ENCODE measurements at places on chromosomes 2 and 18.

DNA sequence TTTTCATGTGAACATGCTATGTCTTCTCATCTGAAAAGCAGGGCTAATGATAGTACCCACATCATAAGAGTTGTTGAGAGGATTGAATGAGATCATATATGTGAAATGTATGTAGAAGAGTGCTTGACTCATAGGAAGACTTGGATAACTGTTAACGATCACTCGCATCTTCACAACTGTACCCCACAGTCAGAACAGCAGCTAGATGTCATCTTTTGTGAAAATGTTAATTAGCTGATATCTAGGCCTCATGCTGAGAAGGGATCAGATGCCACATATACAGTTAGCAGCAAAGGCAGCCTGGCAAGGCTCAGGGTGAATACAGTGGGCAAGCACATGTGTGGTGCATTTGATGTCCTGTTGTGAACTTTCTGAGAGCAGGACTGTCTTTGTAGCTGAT, 24.2 kb downstream of the MAP3K20 start:
- DNase-seq, result no peak

DNA sequence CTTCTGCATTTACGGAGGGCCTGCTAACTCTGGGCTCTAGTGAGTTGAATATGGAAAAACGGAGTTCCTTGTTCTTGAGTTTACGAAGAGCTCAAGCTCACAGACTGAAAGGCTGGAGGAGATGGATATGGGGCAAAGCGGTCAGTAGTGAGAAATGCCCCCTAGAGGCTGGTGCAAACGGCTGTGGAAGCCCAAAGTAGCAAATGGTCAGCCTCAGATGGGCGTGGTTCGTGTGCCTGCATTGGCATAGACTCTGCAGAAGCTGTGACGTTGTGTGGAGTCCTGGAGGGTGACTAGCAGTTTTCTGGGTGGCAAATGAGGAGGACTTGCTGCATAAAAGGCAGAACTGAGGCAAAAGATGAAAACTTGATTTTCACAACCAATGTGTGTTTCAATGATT, 93.6 kb upstream of the TWIST2 start:
- no peak for DNase-seq

GRCh38 chr2:64846177-64846576, 143.0 kb upstream of the SLC1A4 start:
- DNase-seq, result no peak

DNA sequence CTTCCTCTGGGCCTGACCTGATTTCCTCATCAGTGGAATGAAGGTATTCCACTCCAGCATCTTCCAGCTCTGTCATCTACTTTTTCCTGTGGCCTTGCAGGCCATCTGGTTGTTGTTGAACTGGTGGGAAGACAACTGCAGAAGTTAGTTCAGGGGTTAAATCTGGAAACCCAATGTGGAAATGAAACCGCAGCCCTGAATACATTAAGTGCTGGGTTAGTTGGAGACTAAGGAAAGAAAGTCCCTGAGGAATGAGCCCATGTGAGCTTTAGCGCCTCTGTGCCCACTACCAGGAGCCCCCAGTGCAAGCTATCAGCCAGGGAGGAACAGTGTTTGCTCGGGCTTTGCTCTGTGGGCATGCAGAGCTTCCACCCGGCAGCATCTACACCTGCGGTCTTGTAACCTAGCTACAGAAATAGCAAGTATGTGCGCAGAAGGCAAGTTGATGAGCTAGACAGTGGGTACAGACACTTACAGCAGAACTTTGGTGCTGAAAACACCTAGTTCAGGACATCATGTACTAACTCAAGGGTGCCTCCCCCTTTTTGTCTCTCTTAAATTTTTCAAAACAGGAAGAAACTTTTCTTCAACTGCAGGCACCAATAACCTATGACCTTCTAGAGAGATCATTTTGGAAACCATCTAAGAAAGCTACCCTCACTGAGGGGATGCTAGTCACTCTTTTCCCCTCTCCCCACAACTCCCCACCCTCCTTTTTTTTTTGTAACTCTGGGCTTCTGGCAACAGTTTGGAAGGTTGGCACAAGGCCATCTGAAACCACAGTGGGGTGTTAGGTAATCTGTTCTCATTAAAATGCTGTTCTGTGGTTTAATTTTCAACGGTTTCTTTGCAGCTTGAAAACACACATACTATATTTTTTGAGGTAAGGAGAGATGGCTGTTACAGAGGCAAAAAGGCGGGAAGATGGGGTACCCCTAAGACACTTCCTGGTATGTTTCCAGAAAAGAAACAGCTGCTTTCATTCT, 18.3 kb upstream of the CXCR4 start:
- DNase-seq, result peak; percentile 51

- no peak for DNase-seq
Measured at GRCh38 chr18:68397241-68398035, 317.5 kb downstream of the TMX3 start.

- DNase-seq, result no peak
Measured at GRCh38 chr2:237841051-237841450, 18.4 kb upstream of the RAMP1 start.

- DNase-seq, result no peak
Measured at GRCh38 chr2:180978903-180979748, 1.3 kb upstream of the UBE2E3 start.

DNA sequence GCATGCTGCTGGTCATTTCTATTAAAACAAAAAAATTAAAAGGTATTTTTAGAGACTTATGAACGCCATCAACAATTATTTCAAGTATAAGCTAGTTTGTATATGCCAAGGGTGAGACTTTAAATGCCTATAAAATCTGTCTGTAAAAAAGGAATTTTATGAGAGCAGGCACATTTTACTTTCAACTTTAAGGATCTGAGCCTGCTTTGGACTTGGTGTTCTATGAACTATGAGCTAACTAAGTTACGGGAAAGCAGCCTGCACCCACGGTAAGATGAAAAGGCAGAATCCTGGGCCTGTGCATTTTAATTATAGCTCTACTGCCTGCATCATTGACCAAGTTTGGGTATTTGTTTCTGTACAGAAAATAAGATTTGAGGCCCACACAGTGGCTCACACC, 95.4 kb downstream of the PLEKHM3 start:
- no peak for DNase-seq

DNA sequence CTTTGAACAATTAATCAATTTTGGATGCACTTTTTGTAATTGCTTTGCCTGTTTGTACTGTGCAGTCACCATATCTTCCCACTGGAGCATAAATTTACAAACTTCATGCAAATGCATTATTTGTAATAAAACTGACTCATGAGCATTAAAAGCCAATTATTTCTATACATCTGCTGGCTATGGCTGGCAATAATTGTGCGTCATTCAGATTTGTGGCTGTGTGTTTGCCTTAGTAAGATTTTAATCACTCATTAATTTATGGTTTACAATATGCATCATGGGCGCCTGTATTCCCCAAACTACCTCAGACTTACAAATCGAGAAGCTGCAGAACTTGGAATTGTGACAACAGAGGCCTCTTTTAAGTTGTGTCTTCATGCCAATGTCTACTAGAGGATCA, 132.4 kb upstream of the TRIB2 start:
- no peak for DNase-seq

- DNase-seq, result no peak
Measured at GRCh38 chr2:11925295-11926066, 179.0 kb downstream of the LPIN1 start.

- DNase-seq, result no peak
Measured at GRCh38 chr2:190592831-190593230, 56.1 kb upstream of the NAB1 start.

DNA sequence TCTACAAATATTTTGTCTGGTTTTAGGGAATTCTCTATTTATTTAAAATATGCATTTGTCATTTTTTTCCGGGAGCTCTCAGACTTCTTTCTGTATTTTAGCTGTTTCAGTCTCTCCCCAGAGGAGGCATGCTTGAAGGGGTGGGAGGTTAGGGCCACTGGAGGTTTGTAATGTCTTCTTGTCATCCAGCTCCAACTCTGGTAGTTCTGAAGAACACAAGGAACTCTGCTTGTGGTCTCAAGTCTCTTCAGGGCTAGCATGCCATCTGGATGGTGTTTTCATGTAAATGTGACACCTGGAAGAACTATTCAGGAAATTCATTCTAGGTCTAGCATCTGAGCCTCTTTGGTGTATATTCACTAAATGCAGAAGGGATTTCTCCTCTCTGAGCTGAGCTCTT, 518.4 kb upstream of the DCC start:
- no peak for DNase-seq

DNA sequence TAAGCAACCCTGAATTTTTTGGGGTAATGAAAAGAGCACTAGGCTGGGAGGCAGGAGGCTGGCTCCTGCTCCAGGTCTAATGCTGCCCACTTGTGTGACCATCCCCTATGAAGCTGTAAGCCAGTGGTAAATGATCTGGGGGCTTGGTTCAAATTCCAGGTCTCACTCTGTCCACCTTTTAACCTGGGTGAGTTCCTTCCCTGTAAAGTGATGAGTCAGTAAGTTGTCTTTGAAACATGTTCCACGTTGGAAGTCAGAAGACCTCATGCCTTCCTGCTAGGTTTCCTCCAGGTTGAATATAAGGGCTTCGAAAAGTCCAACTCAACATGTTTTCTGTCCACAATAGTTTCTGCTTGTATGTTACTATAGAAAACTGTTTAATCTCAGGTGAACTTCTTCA, 160.9 kb upstream of the MYT1L start:
- DNase-seq, result no peak

GRCh38 chr2:121236650-121237180, 48.3 kb downstream of the TFCP2L1 start:
- DNase-seq, result no peak

GRCh38 chr2:36952748-36953197, 13.6 kb downstream of the STRN start:
- no peak for DNase-seq
